ENCODE measurements at places on chromosomes 12 and 14.

- no peak for DNase-seq
Observed at GRCh38 chr12:30610718-30611117, 85.0 kb downstream of the IPO8 start.

- DNase-seq, result no peak
Observed at GRCh38 chr14:101843665-101844064, 82.2 kb downstream of the PPP2R5C start.

DNA sequence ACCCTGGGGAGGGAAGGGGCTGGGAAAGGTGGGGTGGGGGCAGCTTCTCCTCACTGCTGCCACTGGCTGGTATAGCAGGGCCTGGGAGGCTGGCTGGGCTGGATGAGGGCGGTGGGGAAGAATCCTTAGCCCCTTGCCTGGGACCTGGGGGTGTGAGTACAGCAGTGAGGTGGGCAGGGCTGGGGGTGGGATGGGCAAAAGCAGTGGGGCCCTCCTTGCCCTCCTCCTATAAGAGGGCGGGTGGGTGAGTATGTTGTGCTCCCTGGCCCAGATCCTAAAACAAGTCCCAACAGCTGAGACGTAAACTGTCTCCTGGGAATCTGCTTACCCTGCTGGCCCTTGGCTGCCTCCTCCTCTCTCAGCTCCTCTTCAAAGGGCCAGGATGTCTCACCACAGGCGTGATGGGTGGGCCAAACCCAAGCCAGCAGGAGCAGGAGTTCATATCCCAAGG is 2.2 kb downstream of the NCKAP5L start:
- peak; percentile 16 for DNase-seq

DNA sequence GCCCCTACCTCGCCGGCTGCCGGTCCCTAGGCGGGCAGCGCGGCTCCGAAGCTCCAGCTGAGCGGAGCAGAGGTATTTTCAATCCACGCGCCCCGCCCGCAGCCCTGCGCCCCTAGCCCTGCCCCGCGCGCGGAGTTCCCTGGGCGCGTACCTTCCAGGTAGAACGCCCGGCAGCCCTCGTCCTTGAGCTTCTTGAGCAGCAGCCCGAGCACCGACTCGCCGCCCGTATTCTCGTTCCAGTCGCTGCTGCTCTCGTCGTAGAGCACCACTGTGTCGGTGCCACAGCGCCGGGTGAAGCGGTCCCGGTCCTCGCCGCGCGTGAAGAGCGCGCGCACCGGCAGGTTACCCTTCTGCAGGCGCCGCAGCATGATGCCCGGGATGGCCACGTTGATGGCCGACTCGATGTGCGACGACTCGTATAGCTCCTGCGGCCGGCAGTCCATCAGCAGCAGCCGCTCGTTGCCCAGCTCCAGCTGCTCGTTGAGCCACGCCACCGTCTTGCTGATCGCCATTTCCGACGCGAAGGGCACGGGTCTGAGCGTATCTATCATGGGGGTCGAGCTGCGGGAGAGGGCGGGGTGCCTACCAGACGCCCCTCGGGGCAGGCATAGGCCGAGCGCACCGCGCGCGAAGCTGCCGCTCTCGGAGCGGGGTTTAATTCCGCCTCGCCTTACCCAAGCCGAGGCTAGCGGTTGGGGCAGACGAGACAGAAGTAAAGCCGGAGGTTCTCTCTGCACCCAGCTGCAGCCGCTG is 636 bp downstream of the DUSP6 start:
- DNase-seq, result peak; percentile 39

- no peak for DNase-seq
Observed at GRCh38 chr12:47891356-47891755, 13.4 kb downstream of the VDR start.

- no peak for DNase-seq
Observed at GRCh38 chr12:20305470-20305869, 62.9 kb upstream of the PDE3A start.

- no peak for DNase-seq
Observed at GRCh38 chr14:24662753-24663152, 28.8 kb upstream of the GZMB start.

DNA sequence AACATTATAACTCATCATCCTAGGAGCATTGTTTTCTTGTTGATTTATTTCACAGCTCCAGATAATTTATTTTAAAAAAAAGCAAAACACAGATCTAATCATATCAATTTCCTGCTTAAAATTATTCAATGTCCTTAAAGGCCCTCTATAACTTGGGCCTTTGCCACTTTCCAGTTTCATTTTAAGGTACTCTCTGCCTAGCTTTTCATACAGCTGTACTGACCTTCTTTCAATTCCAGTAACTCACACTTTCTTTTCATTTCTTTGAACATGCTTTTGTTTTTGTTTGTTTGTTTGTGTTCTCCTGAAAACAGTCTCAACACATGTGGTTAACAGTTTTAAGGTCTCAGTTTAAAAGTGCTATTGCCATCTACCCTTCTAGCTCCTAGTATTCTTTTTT is 281.9 kb downstream of the ACSS3 start:
- no peak for DNase-seq

- peak; percentile 34 for DNase-seq
Observed at GRCh38 chr14:65159281-65160062, 57.2 kb upstream of the MAX start.

GRCh38 chr14:57389646-57390036 is 745 bp upstream of the NAA30 start:
- DNase-seq, result no peak

DNA sequence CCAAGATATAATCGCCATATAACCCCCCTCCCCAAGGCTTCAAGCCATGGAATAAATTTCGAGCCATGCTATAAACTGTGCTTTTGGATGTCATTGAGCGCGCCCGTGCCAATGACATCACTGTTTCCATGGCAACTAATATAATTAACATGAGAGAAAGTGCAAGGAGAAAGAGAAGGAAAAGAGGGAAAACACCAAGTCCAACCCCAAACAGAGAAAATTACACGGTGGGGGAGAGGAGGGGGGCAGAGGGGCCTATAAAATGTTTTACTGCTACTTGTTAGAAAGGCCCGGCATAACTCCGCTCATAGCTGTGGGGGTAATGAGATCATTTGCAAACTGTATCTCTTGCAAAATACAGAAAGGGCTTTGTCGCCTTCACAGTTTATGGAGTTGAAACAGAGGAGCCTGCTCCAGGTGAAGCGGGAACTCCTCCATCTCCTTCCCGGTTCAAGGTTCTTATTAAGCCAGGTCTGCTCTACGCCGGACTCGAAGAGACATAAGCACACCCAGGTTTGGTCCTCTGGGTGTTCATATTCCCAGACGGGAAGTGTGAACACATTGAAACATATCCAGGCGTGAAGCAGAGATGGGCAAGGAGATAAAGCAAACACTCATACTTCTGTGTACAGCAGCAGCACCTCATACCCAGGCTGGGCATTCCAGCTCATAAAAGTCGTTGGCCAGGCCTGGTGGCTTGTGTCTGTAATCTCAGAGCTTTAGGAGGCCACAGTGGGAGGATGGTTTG is 99.1 kb upstream of the MAP1LC3B2 start:
- DNase-seq, result no peak

- peak; percentile 49 for DNase-seq
Observed at GRCh38 chr12:108307006-108307405, 32.1 kb downstream of the CMKLR1 start.

- peak; percentile 64 for DNase-seq
Observed at GRCh38 chr12:119182701-119183493, 4.2 kb downstream of the HSPB8 start.

DNA sequence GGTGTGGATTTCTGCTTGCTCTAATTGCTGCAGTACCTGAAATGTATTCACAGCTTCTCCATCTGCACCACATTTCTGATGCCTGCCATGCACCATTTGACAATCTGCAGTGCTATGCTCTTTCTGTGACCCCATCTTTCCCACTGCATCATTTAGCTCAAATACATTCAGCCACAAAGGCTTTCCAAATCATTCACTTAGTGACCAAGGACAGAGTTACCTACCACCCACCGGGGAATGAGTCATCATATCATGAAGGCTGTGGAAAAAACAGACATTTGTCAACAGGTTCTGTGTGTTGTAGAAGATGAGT is 465.5 kb upstream of the ATP2B1 start:
- peak; percentile 36 for DNase-seq

GRCh38 chr14:22280497-22281316 is 308.3 kb downstream of the DAD1 start:
- no peak for DNase-seq

DNA sequence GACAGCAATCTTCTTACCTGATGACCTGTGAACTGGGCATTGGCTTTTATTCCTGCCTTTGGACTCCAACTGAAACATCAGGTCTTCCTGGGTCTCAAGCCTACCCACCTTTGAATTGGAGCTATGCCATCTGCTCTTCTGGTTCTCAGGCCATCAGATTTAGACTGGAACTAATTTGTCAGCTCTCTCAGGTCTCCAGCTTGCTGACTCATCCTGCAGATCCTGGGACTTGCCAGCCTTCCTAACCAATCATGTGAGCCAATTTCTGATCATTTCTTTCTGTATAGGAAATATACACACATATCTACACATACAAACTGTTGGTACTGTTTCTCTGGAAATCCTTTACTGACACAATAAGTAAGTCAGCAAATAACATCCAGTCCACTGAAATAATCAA is 65.3 kb upstream of the TSPAN8 start:
- no peak for DNase-seq

DNA sequence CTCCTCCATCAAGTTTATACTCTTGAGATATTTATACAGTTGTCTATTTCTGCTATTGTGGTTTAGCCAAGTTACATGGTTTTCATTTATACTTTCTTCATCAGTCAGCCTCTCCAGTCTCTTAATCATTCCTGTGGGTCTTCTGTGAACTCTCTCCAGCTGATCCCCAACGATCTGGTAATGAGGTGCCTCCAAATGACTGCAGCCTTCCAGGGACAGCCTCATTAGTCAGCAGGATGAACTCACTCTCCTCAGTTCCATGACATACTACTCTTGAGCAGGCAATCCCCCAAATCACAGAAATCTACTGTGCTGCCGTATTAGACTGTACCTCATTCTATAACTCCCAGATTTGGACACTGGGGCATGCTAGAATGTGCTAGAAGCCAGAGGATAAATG is 15.3 kb downstream of the AREL1 start:
- peak; percentile 91 for DNase-seq

- DNase-seq, result peak; percentile 77
Observed at GRCh38 chr14:71725922-71726579, 206.2 kb upstream of the RGS6 start.

DNA sequence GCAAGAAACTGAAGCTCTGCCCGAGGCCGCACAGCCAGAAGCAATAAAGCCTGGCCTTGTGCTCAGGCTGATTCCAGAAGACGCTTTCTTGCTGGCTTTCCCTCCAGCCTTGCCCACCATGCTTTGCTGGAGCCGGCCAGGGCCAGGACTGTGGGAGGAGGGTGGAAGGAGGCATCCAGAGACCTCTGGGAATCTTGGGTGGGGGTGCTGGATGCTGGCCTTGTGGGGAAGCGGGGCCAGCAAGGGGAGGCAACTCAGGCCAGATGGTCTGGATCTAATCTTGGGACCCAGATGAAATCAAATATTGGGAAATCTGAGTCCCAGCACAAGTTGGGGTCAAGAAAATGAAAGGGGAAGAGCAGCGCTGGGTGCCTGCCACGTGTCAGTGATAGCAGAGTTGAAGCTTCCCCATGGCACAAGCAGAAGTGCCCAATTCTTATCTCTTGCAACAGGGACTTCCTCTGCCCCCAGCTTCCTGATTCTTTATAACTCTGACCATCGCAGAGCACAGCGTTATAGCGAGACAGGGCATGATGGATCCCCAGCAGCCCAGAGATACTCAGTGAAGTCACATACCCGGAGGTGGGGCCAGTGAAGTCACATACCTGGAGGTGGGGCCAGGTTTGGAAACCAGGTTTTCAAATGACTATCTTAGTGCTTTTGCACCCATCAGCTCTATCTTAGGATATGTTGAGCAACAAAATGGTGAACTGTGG is 6.4 kb upstream of the RABGGTA start:
- no peak for DNase-seq

- no peak for DNase-seq
Observed at GRCh38 chr14:100903672-100904185, at the start of gene RTL1. Gene RTL1, minus strand, starts transcription at chr14:100903722. Its CDS starts 18,934 bp downstream, at chr14:100884788.

DNA sequence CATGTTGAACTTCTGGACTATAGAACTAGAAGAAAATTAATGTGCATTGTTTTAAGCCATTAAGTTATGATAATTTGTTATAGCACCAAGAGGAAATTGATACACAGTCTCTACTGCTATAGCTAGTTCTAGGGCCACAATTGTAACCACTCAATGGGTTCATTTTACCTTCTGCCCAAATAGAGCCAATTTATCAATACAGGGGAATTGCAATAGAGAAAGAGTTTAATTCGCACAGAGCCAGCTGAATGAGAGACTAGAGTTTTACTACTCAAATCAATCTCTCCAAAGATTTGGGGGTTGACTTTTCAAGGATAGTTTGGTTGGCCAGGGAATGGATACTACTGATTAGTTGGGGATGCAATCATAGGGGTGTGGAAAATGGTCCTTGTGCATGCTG is 31.9 kb upstream of the BICDL1 start:
- no peak for DNase-seq

DNA sequence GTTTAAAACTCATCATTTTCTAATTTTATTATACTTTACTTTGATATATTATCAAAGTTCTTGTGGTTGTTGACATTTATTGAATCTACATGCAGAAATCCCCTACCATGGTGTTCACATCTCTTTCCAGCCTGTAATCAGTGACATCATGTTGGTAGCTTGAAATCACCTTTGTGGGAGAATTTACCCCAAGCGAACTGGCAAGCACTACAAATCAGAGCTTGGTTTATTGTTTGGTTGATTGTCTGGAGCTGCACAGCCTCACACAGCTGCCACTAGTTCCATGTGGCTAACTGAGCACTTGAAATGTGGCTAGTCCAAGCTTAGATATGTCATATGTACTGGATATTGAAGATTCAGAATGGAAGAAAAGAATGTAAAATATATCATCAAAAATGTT is 15.4 kb upstream of the KRT5 start:
- DNase-seq, result no peak

GRCh38 chr12:115758877-115759620 is 518.4 kb downstream of the MED13L start:
- DNase-seq, result no peak

DNA sequence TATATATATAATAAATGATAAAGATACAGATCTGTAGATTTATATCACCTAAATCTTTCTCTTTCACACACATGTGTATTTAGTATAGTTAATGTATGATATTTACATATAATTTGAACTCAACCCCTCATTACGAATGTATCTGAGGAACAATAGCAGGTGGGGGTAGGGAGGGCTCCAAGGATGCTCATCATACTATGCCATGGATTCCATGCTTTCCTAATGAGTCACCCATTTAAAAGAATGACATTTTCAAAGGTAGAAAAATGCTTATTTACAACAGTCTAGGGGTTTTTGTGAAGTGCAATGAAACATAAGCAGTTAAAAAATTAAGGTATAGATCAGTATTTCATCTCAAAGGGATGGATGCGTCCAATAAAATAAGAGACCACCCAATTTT is 181.6 kb downstream of the SOX5 start:
- peak; percentile 1 for DNase-seq

GRCh38 chr12:107503887-107504885 is 181.4 kb upstream of the PWP1 start:
- DNase-seq, result peak; percentile 6

GRCh38 chr12:75558287-75558686 is 46.9 kb upstream of the KRR1 start:
- DNase-seq, result no peak

Data from astrocyte (in vitro differentiated cells and primary cell).